Skeletal muscle cell (primary cell): ENCODE measurements at places on chromosomes 3 and 15.

DNA sequence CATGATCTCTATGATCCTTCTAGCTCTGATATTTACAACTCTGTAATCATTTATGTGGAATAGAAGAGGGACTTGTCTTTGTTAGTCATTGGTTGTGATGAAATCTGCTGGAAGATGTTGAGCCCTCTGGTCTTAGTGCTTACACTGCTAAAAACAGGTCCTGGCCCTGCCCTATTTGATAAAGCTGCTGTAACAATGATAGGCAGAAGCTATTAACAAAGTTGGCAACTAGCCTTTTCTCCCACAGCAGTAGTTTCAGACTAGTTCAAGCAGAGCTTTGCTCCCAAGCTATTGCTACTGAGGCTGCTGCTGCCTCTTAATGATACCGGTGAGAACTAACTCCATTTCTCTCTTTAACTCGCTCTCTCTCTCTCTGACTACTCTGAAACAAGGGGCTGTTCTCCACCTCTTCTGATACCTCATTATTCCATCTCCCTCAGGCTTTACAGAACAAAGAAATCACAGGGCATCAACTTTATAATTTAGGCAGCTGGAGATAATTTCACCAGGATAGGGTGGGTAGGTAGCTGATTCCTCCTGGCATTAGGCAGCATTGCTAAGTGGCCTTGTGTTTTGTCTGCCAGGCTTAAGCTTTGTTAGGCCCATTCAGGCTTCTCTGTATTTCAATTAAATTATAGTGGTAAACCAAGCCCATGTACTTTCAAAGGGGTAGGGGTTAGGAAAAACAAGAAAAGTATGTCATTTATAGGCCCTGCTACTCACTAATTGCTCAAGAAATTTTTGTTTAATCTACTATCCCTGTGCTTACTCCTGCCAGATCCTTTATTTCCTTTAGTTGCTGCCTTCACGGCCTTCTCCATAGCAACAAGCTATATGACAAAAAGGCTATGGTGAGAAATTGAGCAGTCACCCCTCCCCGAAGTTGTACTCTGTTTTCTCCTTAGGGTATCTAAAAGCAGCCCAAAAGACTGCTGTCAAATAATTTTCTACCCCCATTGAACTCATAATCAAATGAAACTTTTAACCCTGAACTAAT is 139.6 kb downstream of the RBPMS2 start:
- peak; percentile 64 for DNase-seq

GRCh38 chr15:84772467-84772866 is 24.1 kb downstream of the ZNF592 start:
- no peak for DNase-seq

DNA sequence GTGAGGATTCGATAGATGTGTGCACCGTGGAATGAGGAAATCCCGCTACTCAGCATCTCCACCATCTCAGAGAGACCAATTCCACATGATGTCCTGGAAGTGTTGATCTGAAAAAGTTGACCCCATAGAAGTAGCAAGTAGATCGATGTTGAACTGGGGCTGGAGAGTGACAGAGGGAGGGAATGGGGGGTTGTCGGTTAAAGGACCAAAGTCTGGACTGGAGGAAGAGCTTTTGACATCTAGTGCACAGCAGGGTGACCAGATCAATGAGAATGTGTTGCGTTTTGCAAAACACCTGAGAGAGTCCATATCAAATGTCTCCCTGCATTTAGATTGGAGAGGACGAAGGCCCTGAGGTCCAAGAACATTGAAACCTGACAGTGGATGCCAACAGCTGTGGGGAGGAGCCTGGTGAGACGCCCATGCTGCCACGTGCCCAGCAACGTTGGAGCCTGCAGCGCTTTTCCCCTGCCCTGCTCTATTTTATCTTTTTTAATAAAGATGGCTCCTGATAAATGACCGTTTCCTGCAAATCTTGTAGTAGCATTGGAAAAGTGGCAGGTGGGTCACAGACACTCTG is 30.1 kb upstream of the RPL32 start:
- no peak for DNase-seq

GRCh38 chr3:37909067-37909911 is 47.6 kb downstream of the CTDSPL start:
- DNase-seq, result no peak

- no peak for DNase-seq
Measured at GRCh38 chr15:69328739-69329138, 30.0 kb downstream of the PAQR5 start.

DNA sequence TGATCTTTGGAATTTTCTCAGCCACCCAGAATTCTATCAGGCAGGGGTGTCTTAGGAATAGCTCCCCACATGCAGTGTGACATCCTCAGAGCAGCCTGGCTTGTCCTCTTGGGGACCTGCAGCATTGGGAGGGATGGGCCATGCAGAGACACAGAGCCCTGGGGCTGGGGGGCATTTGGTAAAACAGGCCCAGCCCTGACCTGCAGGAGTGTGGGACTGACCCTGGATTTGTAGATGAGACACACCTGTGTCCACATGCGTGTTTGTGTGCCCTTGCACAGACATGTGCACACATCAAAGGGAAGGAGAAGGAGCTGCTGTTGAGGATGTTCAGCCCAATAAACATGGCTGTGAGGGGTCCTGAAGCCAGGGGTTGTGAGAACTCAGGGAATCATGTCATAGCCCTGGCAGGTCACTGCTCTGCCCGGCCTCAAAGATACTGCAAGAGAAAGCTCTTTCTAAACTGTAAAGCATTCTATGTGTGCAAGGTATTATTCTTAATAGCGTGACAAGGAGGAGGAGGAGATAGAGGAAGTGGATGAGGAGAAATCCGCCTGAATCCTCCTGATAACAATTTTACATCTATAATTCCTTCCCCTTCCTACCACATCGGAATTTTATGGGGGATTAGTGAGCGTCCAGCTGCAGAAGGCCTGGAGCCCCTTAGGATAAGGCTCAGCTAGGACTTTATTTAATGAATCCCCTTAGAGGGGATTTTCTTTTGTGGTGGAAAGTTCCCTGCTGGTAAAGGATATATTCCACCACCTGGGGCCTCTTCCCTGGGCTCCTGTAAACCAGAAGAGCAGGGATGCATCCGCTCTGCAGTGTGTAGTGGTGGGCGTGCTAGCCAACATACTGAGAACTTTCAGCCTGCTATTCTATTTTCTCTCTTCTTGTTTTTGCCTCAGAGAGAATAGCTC is 245.5 kb downstream of the EPHB1 start:
- DNase-seq, result no peak

GRCh38 chr3:125098611-125099291 is 43.0 kb upstream of the HEG1 start:
- DNase-seq, result no peak

DNA sequence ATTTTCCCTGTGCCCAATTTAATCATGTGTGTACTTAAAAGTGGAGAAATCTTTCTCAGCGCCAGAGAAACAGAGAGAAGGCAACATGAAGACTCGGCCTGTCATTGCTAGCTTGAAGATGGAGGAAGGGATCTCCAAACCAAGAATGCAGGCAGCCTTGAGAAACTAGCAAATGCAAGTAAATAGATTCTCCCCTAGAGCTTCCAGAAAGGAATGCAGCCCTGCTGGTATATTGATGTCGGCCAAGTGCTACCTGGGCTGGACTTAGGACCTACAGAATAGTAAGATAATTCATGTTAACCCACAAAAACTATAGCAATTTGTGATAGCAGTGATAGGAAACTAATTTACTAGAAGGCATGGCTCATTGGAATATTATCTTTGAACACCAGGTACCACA is 150.9 kb upstream of the ABI3BP start:
- DNase-seq, result no peak

GRCh38 chr3:150023239-150023636 is 52.5 kb upstream of the PFN2 start:
- DNase-seq, result no peak

GRCh38 chr3:73766599-73767381 is 142.0 kb upstream of the PDZRN3 start:
- peak; percentile 76 for DNase-seq

DNA sequence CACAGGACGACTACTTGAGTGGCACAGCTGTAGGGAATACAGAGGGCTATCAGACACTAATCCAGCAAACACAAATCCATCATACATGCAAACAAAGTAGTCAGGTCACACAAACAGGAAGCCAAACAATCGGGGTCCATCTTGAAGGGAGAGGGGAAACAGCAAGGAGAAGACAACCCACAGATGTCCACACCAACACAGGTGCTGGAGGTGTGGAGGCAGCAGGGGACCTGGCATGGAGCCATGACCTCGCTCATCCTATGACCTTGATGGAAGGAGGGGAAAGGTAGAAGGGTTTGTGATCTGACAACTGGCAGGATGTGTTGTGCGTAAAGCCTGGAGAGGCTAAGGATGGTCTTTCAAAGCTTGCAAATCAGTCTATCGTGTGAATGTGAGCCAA is 39.9 kb upstream of the SKOR1 start:
- DNase-seq, result no peak

- DNase-seq, result peak; percentile 14
Measured at GRCh38 chr15:37981775-37982174, 47.3 kb downstream of the TMCO5A start.

DNA sequence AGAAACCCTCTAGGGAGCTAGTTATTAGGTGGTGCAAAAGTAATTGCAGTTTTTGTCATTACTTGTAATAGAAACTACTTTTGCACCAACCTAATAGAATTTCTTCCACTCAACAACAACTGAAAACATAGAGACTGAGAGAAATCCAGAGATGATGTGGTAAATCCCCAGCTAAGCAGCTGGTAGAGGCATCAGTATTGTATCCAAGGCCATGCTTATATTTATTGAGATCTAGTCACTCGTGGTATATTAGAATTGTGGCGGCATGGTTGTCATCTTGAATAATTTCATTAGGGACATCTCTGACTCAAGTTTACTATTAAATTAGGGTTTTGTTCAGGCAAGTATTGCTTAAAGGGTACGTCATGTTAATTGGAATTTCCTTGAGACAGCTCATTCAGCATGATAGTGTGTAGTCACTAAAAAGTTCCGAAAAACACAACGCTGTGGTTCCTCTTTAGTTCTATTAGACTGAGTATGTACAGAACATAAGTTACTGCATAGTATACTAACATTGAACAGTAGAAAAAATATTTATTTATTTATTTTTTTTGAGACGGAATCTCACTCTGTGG is 35.3 kb downstream of the PAK2 start:
- DNase-seq, result no peak

GRCh38 chr3:112333381-112334317 is 693 bp downstream of the CD200 start:
- no peak for DNase-seq

DNA sequence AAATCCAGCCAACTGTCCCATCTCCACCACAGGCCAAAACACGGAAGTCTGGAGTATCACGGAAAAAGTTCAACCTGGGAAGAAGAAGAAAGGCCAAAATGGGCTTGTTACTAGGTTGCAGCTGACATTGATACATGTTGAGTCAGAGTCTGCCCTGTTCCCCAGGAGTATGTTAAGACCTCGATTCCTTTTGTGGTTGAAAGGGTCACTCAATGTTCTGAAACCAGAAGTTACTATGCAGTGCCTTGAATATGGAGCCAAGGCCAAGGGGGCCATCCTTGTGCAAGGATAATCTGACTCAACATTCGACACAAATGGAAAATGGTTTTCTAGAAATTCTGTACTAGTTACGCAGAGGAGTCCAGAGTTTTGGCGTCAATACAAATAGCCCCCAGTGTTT is 104.2 kb downstream of the DGKG start:
- DNase-seq, result peak; percentile 78

DNA sequence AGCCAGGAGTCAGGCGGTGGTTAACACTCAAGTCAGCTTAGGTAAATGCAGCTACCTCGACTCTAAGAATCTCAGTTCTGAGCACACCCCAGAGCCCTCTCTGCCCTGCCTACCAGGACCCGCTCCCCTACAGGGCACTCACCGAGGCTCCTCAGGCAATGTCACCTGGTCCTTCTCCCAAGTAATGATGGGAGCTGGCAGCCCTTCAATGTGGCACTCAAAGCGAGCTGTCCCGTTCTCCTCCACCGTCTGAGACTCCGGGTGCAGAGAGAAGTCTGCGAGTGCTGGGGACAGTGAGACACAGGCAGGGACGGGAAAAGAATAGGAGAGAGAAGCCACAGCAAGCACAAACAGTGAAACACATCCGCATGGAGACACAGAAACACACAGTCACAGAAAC is 12.7 kb downstream of the IGDCC4 start:
- DNase-seq, result no peak

DNA sequence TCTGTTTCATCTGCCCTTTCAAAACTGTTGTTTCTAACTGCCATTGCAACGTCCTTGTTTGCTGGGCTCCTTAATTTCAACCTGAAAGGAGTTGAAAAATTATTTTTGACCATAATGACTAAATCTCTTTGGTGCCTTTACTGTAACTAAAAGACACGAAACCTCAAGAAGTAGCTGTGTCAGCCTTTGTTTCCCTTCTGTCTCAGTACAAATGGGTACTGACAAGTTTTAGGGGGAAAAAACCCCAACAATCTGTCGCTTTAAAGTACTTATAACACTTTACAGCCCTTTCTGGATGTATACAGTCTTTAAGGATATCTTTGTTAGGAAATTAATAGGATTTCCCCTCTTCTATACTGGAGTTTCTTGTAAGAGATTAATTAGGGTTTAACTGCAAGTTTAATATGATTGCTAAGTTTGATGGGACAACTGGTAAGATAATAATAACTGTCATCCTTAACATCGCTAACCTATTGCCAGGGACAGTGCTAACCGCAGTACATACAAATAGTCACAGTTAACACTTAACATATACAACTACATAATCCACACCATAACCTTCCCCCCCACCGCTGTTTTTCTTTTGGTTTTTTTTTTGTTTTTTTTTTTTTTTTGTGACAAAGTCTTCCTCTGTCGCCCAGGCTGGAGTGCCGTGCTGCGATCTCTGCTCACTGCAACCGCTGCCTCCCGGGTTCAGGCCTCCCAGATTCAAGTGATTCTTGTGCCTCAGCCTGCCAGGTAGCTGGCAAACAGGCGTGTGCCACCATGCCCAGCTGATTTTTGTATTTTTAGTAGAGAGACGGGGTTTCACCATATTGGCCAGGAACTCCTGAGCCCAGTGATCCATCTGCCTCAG is 1.7 kb downstream of the GXYLT2 start:
- DNase-seq, result no peak

GRCh38 chr15:58748040-58748851 is 1.3 kb downstream of the ADAM10 start:
- DNase-seq, result no peak

GRCh38 chr3:15794842-15795650 is 2.7 kb downstream of the ANKRD28 start:
- no peak for DNase-seq

DNA sequence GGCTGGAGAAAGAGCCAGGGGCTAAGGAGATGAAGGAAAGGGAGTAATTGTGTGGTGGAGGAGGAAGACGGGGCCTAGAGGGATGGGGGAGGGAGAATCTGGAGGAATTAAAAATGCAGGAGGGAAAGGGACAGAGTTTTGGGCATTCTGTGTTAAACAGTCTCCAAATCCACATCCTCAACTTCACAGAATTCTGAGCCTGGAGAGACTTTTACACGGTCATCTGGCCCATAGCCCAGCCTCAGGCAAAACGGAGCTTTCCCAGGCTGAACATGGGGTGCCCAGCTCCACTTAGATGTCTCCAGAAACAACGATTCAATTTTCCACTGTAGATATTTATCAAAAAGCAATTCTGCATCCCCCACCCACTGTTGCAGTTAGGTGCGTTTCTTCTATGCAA is 137.6 kb upstream of the HACD2 start:
- no peak for DNase-seq

GRCh38 chr3:100254168-100254777 is 6.5 kb upstream of the TBC1D23 start:
- DNase-seq, result no peak

GRCh38 chr3:194537732-194538247 is 51.0 kb upstream of the ATP13A3 start:
- peak; percentile 50 for DNase-seq

- DNase-seq, result no peak
Measured at GRCh38 chr15:94266789-94267188, 35.4 kb downstream of the MCTP2 start.

- no peak for DNase-seq
Measured at GRCh38 chr3:42439261-42440115, 29.1 kb upstream of the LYZL4 start.
